Stromal cell of bone marrow (primary cell): ENCODE measurements at places on chromosomes 5 and 9.
A peak's percentile ranks its signal among the peaks of the same experiment; 100 is the strongest.

GRCh38 chr9:31103836-31104235 is 1280.6 kb upstream of the ACO1 start:
- DNase-seq = no peak

DNA sequence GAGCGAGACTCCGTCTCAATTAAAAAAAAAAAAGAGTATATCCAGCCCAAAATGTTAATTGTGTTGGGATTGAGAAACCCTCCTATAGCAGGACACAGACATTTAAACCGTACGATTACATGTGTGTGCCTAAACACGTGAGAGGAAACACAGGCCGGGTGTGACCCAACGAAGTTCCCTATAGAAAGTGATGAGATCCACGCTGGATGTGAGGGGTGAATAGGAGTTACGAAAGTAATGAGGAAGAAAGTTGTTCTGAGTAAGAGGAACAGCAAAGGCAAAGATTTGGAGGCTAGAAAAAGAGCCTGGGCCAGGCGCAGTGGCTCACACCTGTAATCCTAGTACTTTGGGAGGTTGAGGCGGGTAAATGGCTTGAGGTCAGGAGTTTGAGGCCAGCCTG is 13.6 kb downstream of the NAIF1 start:
- no peak for DNase-seq

- DNase-seq = peak; percentile 63
Observed at GRCh38 chr9:134551644-134552348, 89.8 kb upstream of the COL5A1 start.

DNA sequence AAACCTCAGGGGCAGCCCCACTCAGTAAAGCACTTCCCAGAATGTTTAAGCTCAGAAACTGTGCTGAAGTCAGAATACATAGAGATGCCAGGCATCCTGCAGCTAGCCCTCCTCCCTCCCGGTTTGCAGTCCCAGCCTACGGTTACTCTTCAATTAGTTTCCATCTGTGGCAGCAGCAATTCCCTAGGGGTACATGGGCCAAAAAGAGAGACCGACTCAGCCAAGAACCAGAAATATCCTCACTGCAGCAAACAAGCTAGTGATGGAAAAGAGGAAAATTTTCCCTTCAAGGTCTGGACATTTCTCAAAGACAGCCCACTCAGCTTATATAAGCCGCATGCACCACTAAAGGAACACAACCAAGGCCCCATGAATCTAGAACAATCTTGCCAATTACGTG is 89.1 kb upstream of the PPP2R2B start:
- peak; percentile 1 for DNase-seq

DNA sequence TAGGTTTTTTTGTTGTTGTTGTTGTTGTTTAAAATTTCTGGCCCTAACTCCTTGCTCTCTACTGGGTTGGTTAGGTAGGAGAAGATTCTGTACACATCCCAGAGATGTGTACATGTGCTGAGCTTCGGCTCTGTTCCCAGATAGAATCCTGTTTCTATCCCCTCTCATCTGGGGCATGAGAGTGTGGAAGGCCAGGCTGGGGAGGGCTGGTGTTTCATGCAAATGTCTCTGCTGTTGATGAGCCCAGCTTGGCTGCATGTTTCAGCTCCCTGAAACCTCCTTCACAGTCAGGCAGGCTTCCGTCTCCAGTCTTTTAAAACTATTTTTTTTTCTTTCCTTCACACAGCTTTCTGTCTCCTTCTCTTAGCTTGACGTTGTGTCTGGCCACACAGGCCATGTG is 526.9 kb upstream of the KLF4 start:
- DNase-seq = no peak

GRCh38 chr5:109620651-109621050 is 69.1 kb upstream of the MAN2A1 start:
- no peak for DNase-seq

DNA sequence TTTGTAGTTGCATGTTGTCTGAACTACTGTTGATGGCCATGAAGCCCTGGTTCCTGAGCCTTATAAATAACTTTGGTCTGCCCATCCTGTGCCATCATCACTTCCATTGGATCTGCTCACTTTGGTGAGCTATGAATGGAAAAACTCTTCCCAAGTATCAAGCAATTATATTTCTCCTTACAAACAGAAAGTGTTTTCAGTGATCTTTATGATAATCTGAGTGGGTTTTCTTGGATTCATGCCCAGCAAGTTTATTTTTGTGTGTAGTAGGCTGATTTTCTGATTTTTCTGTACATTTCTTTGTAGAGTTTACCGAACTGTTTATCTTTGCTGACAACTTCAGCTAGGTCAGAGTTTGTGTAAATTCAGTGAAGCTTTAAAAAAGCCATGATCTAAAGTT is 31.0 kb downstream of the CAMK4 start:
- DNase-seq = no peak

GRCh38 chr5:59599729-59600128 is 293.8 kb downstream of the PDE4D start:
- no peak for DNase-seq

- peak; percentile 50 for DNase-seq
Observed at GRCh38 chr5:54756796-54757402, 228.5 kb downstream of the ESM1 start.

DNA sequence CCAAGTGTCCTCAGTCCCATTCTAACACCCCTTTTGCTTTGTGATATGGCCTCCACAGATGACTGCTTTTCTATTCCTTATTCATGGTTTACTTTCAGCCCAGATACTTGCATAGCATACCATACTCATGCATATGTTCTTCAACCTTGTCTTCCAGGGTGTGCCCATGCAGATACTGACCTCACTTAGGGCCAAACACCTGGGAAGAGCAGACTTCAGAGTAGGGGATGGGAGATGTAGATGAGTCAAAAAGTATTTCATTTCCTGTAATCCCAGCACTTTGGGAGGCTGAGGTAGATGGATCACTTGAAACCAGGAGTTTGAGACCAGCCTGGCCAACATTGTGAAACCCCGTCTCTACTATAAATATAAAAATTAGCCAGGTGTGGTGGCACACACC is 58.3 kb downstream of the NRG2 start:
- no peak for DNase-seq

GRCh38 chr5:39531306-39531705 is 106.5 kb upstream of the DAB2 start:
- no peak for DNase-seq

GRCh38 chr9:38090170-38090569 is 21.1 kb upstream of the SHB start:
- no peak for DNase-seq

DNA sequence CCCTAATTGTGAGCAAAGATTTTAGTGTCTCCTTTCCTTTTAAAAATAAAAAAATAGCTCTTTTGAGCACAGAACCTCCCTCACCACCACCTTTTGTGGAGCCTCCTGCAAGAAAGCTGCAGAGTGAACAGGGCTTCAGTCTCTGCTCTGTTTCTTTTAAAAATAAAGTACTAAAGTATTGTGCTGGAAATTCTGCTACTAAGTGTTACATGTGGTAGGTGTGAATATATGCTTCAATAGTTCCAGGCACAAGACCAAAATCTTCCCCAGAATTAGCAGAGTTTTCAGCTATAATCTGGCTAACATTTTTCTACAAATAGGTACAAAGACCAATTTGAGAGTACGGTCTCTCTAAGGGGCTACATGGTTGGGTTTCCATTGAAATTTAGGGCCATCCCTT is 40.3 kb upstream of the NFIB start:
- no peak for DNase-seq

DNA sequence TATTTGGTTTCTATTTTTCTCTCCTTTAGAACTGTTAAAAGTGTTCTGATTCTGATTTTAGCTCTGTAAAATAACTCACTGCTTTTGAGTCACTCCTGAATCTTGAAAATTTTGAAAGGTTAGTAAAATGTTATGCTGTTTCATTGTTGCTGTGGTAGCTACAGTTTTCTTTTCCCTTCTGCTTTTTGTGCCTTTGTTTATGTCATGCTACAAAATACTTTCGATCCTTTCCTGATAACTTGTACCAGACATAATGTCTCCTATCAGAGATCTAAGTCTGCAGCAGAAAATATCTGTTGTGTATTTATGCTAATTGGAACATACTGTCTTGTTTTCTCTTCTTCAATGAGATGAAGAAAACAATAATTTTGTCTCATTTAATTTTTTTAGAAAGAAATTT is 26.9 kb upstream of the CEP120 start:
- DNase-seq = no peak

DNA sequence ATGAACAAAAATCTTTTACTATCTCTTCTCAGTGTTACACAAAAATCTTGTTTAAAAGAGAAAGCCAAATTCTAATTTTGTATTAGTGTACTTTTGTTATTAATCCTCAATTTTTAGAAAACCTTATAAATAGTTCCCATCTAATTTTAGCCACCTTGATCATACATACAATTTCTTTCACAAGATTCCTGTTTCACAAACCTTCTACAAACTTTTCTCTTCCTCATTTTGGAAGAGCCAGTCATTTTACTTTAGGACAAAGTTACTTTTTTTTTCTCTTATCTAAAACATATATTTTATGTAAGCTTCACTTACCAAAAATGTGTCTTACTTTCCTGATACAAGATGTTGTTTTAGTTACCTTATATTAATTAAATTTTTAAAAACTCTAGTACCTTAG is 161.3 kb downstream of the YIPF5 start:
- no peak for DNase-seq

DNA sequence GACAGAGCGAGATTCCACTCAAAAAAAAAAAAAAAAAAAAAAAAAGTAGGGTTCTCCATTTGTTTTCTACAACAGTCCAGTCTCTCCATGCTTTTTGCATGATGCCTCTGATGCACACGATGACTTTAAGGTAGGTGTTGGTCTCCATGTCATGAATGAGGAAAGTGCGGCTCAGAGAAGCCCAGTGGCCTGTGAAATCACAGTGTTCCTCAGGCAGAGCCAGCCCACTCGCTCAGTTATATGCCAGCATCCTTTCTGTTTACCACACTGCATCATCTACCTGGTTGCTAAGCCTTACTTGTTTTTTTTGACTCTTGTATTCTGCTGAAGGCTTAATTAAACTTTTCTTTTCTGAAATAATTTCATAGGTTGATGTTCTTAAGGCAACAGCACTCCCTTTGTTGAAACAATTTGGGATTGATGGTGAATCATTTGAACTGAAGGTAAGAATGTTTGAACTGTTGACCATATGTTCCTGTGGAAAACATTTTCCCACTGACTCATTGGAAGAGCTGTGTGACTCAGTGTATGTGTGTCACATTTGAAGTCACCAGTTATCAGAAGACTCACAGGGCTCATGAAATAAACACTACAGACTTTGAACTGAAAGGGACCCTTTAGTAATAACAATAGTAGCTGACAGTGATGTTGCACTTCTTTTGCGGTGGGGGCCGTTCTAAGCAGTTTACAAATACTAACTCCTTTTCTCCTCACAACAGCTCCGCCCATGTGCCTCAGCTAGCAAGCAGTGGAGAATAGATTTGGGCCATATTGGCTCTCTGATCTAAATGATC is 40.2 kb downstream of the RCL1 start:
- DNase-seq = peak; percentile 91

- DNase-seq = no peak
Observed at GRCh38 chr9:4145482-4145881, 154.4 kb downstream of the GLIS3 start.

DNA sequence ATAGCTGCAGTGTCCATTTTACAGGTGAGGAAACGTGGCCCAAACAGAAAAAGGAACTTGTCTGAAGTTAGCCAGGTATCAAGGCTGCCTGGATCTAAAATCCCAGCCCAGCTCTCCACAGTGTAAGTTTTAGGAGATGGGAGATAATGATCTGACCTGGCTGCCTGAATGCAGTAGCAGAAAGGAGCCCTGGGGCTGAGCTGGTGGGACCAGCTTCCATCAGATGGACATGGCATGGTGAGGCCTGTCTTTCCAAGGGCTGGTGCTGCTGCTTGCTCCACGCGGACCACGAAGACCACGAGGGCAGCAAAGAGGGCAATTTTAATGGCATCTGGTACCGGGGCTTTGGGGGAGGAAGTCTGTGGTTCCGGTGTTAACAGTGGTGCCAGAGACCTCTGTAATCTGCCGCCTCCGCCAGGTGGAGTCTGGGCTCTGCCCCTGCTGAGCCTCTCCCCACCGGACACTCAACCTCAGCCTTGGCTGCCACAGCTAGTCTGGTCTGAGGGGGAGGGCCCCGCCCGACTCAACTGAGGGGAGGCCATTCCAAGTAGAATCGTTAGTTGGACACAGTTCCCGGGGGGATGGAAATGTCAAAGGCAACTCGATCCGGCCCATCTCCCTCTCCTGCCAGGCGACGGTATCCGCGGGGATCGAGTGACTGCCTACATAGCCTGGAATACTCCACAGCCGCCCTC is 650 bp downstream of the MYORG start:
- no peak for DNase-seq

DNA sequence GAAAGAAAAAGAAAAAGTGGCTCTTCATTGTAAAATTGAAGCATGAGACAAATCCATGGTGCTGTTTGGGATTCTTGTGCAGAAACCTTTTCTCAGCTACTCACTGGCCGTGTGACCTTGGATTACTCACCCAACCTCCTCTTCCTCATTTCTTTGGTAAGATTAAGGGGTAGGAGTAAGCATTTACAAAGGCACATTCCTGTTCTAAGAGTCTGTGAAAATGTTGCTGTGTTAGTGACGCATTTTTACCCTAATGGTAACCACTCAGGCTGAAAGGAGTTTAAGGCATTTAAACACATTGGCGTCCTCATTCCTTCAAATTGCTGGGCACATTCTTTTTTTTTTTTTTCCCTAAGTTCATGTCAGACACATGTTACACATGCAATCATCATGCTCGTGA is 4.3 kb downstream of the RAI14 start:
- peak; percentile 71 for DNase-seq

DNA sequence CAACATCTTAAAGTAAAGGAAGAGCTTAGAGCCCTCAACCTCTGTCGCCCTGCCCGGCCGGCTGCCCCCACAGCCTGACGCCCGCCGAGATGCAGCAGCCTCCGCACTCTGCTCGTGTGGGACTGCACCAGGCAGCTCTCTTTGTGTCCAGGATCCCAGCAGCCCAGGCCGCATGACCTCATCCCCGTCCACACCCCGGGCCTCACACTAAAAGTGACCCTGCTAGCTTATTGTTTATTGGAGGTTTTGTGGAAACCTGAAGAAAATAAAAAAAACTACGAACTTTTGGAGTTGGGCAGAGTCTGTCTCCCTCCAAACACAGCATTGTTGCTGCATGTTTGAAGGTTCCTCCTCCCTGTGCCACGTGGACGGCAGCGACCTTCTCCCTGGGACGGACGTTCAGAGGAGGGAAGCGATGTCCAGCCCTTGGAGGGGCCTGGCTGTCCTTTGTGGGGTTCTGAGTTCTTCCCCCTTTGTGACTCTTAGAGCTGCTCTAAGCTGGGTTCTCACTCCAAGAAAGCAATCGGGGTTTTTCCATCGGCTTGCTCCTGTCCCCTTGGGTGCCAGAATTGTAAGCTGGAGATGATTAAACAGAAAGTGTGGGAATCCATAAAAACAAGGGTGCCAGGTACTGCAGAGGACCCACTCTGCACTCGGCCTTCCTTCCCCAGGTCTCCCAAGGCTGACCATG is 103.5 kb upstream of the COL5A1 start:
- DNase-seq = no peak

- no peak for DNase-seq
Observed at GRCh38 chr9:8208465-8208864, 408.9 kb upstream of the DMAC1 start.

DNA sequence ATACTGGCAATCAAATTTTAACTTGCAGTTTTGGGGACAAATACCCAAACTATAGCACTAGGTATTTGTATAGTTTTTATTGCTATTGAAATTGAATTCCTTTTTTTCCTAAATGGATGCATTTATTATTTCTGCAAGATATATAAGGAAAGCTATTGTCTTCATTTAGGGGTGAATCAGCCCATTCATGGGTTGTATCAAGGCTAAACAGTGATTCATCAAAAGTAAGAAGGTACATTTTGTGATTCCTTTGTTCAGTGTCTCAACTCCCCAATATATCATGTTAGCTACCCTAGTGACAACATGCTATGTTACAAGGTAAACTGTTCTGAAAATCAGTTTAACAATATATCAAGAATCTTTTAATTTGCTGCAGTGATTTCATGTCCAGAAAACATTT is 185.7 kb downstream of the PLK2 start:
- no peak for DNase-seq
